ENCODE measurements at places on chromosomes 11 and 22.
A peak's percentile ranks its signal among the peaks of the same experiment; 100 is the strongest.

- DNase-seq = no peak
Measured at GRCh38 chr11:59552844-59553243, 41.5 kb downstream of the OR4D9 start.

DNA sequence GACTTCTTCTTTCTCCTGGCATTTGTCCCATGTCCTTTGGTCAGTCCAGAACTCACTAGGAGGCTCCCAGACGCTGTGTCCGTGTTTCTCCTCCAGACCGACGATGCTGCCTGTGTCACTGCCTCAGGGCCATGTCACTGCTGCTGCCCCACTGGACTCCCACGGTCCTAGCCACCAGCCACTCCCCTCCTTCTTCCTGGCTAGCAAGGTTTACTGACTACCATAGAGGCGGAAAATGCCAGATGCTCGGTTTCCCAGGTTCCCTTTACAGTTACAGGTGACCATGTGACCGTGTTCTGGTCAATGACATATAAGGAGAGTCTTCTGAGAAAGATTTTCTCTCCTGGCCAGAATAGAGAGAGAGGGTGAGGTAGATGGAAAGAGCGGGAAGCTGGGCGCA is 40.7 kb upstream of the RBFOX2 start:
- DNase-seq = no peak

DNA sequence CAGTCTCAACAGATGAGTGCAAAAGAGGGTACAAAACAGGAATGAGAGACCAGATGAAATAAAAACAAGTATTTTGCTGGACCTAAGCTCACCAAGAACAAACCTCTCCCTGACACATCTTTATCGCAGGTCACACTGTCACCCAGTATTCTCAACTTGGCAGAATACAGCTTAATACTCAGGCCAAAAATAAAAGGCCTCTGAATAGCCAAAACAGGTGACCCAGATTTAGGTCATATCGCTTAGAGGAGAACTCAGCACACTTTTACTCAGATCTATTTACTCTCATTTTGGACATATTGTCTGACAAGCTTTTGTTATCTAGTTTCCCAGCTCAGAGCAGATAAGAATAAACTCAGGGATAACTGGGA is 216.9 kb upstream of the SYN3 start:
- DNase-seq = no peak

GRCh38 chr11:75499423-75500190 is 26.1 kb downstream of the GDPD5 start:
- DNase-seq = no peak

- DNase-seq = no peak
Measured at GRCh38 chr11:133966921-133967598, 10.3 kb upstream of the IGSF9B start.

GRCh38 chr11:134800826-134801225 is 388.8 kb upstream of the B3GAT1 start:
- DNase-seq = no peak

GRCh38 chr11:40252236-40252635 is 1207.2 kb downstream of the LRRC4C start:
- DNase-seq = no peak

DNA sequence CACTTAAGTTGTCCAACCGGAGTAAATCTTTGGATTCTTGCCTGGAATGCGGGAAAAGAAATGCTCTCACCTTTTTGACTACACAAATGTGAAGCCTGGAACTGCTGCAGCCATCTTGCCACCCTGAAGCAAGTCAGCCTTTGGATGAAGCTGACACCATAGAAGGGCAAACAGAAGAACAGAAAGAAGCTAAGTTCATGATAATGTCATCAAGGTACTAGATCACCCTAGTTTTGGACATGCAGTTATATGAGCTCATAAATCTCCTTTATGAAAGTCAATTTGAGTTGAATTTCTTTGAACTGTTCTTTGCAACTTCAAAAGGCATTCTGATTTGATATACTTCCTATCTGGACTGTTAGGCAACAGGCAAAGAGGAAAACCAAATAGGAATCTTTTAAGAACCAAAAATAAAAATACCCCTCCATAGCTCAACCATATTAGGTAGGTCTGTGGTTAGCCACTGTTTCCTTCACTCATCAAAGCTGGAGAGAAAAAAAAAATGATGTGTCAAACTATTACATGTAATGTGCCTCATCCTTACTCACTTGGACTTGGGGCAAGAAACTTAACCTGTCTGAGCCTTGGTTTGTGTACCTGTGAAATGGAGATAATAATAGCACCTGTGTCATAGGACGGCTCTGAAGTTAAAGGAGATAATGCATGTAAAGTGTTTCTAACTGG is 91.9 kb downstream of the WT1 start:
- DNase-seq = no peak

DNA sequence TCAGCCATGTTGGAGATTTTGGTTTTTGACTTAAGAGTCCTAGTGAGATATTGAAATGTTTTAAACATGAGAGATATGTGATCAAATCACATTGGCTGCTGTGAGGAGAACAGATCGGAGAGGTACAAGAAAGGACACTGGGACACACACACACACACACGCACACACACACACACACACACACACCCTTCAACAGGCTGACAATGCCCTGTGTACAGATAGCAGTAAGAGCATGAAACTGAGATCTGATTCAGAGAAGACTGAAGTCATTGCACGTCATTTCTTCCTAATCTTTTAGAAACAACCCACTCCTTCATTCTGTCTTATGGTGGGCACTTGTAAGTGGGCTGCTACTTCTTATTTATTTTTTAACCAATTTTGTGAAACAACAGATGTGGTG is 200.5 kb upstream of the E2F8 start:
- no peak for DNase-seq

DNA sequence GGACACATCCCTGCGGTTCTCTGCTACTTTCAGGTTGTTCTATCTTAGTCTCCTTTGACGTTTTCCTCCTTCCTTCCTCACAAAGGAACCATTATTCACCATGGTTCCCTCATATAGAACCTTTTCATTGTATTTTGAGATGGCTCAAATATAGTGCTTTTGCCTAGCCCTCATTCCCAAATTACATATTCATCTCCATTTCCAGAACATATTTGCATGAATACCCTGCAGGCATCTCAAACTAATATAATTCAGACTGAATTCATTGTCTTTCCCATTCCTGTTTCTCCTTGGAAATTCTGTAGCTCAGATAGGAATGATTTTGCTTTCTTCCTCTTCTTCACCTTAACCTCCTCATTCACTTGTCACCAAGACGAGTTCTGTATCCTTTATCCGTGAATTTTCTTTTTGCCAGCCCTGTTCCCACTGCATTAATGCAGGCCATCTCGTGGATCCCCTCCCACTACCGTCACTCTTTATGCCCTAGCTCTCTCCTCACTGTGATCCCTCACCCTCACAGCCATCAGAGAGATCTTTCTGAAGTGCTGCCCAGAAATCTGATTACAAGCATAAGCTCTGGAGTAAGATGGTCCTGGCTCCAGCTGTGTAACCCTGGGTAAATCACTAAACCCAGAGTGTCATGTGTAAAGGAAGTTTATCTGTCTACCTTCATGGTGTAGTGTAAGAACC is 23.3 kb downstream of the PIWIL4 start:
- DNase-seq = no peak

- DNase-seq = no peak
Measured at GRCh38 chr11:90822996-90823395, 600.1 kb upstream of the CHORDC1 start.

- no peak for DNase-seq
Measured at GRCh38 chr22:30909306-30909705, 59.3 kb downstream of the MORC2 start.

DNA sequence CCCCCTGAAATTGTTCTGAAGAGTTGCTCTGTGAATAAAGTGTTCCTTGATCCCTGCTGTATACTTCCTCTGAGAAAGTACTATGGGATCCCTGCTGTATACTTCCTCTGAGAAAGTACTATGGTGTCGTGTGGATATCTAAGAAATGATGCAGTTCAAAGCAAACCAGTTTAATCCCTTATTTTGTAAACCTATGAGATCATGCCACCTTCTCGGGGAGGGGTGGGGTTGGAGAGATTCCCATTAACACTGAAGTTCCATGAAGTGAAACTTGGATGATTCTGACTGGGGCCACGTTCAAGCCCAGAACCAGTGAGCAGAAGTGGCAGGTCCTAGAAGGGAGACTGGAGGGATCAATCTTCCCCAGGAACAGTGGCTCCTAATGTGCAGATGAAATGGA is 13.0 kb upstream of the TP53AIP1 start:
- no peak for DNase-seq

DNA sequence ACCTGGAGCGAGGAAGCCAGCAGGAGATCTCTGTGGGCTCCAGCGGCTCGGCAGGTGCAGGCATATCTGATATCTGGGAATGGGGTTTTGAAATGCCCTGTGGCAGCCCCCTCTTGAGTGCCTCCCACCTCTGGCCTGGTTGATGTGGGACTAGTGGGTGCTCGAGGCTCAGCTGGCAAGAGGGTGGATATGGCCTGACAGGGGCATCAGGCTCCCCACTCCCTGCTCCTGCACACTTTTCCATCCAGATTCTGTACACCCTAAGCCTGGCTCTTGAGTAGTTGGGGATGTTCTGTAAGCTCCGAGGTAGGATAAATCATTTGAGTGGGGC is 75.0 kb downstream of the SCN3B start:
- DNase-seq = no peak

DNA sequence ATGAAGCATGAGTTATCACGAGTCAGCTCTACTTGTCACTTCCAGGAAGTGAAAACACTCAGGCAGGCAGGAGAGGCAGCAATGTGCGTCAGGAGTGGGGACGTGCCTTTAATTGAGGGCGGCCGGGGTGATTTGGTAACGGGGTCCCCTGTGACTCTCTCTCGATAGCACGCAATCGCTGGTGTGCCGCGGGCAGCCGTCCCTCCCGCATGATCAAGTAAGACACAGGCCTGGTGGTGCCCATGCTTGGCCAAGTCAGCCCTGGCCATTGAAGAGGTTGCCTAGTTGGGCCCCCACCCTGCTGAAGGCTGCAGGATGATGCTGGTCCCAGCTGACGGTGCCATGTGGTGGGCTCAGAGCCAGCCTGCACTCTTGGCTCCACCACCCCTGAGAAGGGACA is 29.7 kb downstream of the CACNG2 start:
- DNase-seq = no peak

DNA sequence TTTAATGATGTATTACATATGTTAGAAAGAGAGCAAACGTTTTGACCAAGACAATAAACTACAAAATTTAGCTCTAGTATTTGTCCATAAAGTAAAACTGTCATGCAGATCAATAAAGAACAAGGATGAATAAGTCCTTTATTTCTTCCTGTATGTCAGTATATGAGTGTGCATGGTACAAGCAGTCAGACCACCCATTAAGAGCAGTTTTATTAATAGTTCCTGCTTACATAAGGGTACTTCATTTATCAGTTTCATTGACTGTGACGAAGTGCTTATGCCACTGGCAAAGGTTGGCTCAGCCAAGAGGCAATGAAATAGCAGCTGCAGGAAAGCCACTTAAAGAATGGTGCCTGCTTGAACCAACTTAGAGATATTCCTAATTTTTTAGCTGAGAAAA is 913.0 kb upstream of the CNTN5 start:
- no peak for DNase-seq

GRCh38 chr22:45036154-45036553 is 26.3 kb upstream of the PHF21B start:
- DNase-seq = no peak

DNA sequence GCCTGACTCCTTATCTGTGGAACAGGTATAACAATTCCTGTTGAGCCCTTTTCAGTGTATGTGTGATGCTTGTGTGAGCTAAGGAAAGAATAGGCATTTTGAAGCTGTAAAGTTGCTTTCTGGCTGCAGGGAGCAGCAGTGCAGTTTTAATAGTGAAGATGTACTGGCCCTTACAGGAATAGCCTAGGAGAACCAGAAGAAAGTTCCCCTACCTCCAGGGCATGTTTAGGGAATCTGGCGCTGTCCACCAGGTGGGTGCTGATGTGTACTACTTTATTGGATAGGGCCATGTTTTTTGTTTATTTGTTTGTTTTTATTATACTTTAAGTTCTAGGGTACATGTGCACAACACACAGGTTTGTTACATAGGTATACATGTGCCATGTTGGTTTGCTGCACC is 11.5 kb downstream of the BMAL1 start:
- DNase-seq = no peak

- peak; percentile 71 for DNase-seq
Measured at GRCh38 chr11:33987975-33988580, 63.5 kb upstream of the CAPRIN1 start.

- DNase-seq = peak; percentile 33
Measured at GRCh38 chr22:33922349-33922681, 2.0 kb upstream of the LARGE1 start.

- no peak for DNase-seq
Measured at GRCh38 chr11:40924915-40925314, 534.5 kb downstream of the LRRC4C start.

DNA sequence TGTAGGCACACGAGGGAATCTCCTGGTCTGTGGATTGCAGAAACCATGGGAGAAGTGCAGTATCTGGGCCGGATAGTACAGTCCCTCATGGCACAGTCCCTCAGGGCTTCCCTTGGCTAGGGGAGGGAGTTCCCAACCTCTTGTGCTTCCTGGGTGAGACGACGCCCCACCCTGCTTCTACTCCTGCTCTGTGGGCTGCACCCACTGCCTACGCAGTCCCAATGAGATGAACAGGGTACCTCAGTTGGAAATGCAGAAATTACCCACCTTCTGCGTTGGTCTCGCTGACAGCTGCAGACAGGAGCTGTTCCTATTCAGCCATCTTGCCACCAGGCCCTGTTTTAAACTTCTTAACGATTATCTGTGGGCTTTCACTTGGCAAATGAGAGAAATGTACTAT is 157.2 kb upstream of the CARD18 start:
- DNase-seq = no peak

DNA sequence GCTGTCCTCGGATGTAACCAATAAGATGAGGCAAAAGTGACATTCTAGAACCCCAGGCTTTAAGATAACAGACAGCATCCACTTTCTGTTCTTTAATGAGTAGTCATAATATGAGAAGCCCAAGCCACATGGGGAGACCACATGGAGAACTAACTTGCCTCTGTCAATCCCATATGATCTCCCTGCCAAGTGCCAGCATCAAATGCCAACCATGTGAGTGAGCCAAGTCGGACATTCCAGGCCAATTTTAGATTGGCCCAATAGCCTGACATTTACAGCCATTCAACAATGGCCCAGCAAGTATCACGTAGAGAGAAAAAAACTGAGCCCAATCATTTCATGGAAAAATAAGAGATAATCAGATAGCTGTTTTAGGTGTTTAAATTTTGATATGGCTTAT is 2048.3 kb upstream of the RAG2 start:
- no peak for DNase-seq

DNA sequence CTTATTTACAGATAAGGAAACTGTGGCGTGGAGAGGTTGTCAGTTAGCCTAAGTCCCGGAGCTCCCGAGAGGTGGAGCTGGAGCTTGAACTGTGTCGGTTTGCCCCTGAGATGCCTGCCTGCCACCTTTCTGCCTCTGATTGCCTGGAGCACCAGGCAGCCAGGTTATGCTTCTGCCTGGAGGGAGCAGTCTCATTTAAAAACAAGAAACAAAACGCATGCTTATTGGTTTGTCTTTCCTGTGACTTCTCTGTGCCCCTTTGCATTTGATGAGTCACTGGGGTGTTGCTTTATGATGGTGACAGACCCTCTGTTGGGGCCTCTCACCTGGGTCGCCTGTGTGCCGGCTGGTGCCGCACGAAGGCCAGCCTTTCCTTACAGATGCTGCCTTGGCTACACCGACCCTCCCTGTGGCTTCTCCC is 12.2 kb downstream of the AP2A2 start:
- DNase-seq = no peak

GRCh38 chr11:91459840-91460239 is 764.8 kb upstream of the FAT3 start:
- no peak for DNase-seq

- no peak for DNase-seq
Measured at GRCh38 chr11:83680321-83680720, 394.2 kb upstream of the CCDC90B start.

GRCh38 chr11:91303749-91304148 is 920.9 kb upstream of the FAT3 start:
- no peak for DNase-seq
